Endothelial cell (in vitro differentiated cells): ENCODE measurements at places on chromosomes 12 and 14.

- H3K27ac ChIP-seq, result no peak overlapping the region
- peaks cover 18% of the 10 kb centered on the region for H3K4me1 ChIP-seq
- H3K4me3 ChIP-seq, result no peak overlapping the region
- H3K36me3 ChIP-seq, result peaks cover 38% of the 10 kb centered on the region
Measured at GRCh38 chr12:6666211-6666610, 3.3 kb upstream of the ING4 start.

DNA sequence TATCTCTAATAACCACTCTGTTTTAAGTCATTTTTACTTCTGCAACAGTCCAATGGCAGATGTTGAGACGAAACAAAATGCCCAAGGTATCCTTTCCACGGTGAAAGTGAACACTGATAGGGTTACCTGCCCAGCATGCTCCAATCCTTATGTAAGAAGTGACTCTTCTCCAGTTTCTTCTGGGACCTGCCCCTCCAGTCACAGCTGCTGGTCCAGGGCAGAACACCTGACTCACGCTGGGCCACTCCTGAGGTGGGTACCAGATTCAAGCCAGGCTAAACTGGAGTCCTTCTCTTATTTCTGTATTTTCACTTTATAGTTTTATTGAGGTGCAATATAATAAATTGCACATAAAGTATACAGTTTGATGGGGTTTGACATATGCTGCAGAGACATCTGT lies 16.7 kb downstream of the NT5DC3 start:
- no peak overlapping the region for H3K4me3 ChIP-seq
- no peaks in the 10 kb centered on the region for H3K36me3 ChIP-seq
- no peak for DNase-seq
- no peak overlapping the region for H3K27ac ChIP-seq
- H3K4me1 ChIP-seq, result no peaks in the 10 kb centered on the region

GRCh38 chr12:9867531-9867930 lies 1.6 kb downstream of the CLEC2B start:
- H3K27ac ChIP-seq, result no peak overlapping the region
- H3K4me1 ChIP-seq, result peaks cover 6% of the 10 kb centered on the region
- H3K4me3 ChIP-seq, result no peak overlapping the region
- DNase-seq, result no peak

- H3K4me1 ChIP-seq, result peaks cover 34% of the 10 kb centered on the region
- DNase-seq, result no peak
- peaks cover 3% of the 10 kb centered on the region for H3K27me3 ChIP-seq
- no peak overlapping the region for H3K4me3 ChIP-seq
- H3K36me3 ChIP-seq, result no peaks in the 10 kb centered on the region
- H3K27ac ChIP-seq, result no peak overlapping the region
Measured at GRCh38 chr12:11958221-11959091, 112.3 kb upstream of the BCL2L14 start.

GRCh38 chr12:57777911-57778310 lies 4.7 kb upstream of the TSFM start:
- H3K27me3 ChIP-seq, result peaks cover 1% of the 10 kb centered on the region
- DNase-seq, result no peak
- peaks cover 15% of the 10 kb centered on the region for H3K36me3 ChIP-seq
- peaks cover 11% of the 10 kb centered on the region for H3K4me1 ChIP-seq
- no peak overlapping the region for H3K4me3 ChIP-seq

DNA sequence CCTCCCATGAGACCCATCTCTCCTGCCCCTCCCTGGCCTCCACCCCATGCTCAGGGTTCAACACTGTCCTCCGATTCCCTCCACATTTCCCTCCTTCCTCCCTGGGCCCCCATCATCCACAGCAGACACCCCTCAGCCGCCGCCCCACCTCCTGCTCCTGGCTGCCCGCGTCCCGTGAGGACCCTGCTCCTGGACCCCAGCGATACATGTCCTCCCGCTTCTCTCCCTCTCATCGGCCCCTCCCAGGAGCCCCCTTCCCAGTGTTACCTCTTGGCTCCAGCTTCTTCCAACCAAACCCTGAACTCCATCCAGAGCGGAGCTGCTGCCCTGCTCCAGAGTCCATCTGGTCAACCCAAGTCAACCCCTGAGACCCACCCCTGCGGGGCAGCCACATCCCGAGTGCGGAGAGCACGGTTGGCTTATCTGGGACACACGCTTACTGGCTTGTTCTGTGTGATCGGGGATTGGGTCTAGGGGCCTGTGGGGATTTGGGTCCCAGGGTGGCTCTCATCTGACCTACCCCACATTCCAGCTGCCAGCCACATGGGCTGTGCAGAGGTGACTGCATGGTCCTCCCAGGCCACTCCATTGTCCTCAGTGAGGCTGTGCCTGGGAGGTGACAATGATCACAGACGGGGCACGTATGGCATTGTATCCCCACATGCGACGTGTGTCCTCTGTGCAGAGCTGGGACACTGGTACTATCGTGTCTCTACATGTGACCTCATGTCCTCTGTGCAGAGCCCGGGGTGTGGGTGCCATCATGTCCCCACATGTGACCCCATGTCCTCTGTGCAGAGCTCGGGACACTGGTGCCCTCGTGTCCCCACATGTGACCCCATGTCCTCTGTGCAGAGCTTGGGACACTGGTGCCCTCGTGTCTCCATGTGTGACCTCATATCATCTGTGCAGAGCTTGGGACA lies 333.6 kb downstream of the ADGRD1 start:
- no peak for DNase-seq
- peaks cover 5% of the 10 kb centered on the region for H3K36me3 ChIP-seq
- no peak overlapping the region for H3K4me3 ChIP-seq
- no peak overlapping the region for H3K27ac ChIP-seq
- peaks cover 4% of the 10 kb centered on the region for H3K4me1 ChIP-seq
